NCI-H2029 (cell line): ENCODE measurements at places on chromosomes 7 and 10.

GRCh38 chr10:21934307-21934706 lies 69.2 kb downstream of the DNAJC1 start:
- no peak for DNase-seq

DNA sequence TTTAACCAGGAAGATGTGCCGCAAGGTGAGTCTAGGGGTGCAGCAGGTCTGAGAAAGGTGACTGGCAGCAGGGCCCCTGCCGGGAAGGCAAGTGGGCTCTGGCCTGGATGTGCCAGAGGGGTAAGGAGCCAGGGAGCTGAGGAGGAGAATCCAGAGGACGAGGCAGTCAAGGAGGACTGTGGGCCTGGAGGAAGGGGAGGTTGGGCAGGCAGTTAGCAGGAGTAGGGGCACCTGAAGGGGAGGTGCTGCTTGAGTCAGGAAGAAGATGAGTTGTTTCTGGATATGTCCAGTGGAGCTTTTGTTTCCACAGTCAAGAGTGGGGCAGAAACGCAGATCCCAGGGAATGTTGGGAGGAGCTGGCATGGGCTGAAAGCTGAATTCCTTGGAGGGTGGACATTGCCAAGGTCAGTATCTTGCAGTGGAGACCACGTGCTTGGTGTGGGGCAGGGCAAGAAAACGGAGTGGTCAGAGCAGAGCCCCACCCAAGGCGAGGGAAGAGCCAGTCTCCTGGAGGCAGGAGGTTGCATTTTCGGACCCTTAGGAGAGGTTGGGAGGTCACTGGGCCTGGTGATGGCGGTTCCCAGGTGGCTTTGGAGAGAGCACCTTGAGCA lies 34.0 kb downstream of the MINDY4 start:
- no peak for DNase-seq

- no peak for DNase-seq
These were observed 74.4 kb downstream of the SEPTIN7 start for GRCh38 chr7:35875292-35875691.

DNA sequence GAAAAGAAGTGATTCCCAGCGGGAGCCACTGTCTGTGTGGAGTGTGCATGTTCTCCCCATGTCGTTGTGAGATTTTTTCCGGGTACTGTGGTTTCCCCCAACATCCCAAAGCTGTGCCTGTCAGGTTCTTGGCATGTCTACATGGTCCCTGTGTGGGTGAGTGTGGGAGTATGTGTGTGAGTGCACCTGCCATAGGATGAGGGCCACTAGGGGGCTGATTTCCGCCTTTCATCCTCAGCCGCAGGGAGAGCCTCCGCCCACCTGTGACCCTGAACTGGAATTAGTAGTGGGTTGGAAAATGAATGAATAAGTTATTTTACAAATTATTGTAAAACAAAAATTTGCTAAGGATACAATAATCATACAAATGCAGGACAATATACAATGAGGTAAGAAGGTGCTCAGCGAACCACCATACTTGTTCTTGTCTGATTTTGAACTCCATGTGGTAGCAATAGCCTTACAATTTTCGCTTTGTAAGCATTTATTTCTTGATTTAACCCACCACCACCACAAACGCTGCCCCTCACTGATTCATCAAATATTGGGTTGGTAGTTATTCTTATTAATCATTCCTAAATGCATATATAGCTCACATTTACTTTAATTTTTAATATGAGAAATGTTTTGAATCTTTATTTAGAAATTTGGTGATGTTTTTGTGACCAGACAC lies 641.2 kb upstream of the VSTM2A start:
- no peak for DNase-seq

GRCh38 chr10:94383530-94383929 lies 18.8 kb upstream of the TBC1D12 start:
- no peak for DNase-seq

- no peak for DNase-seq
These were observed 4.2 kb upstream of the UPP1 start for GRCh38 chr7:48084727-48085432.

DNA sequence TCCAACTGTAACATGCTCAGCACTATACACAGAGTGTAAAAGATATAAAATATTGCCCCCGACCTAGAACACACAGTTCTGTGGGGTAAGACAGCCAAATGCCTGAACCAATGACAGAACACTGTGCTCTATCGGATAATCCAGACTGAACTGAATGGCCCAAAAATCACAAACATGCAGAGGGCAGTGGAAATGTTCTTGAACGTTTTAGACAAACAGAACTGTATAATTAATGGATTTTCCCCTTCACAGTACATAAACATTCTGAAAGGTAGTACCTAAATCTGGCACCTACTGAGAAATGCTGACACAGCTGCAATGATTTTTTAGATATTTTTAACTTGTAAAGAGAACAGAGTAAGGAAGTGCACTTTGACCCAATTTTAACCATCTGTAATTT lies 33.4 kb downstream of the PARD3 start:
- no peak for DNase-seq
